ENCODE measurements at places on chromosomes 3 and 15. TPM values are rescaled to one million over a fixed set of nuclear protein-coding genes. Genes with fewer than 3 reads are reported as not detected.

Gene SPATA12
- total RNA-seq = 4.3 TPM

Gene GBE1
- 23.5 TPM for total RNA-seq

Gene RAB27A
- 13.7 TPM for total RNA-seq

Gene KNSTRN
- 66.9 TPM for total RNA-seq

Gene ITIH4
- total RNA-seq = 19.9 TPM

Gene CASR
- 1.2 TPM for total RNA-seq

Gene CFAP100
- 56.2 TPM for total RNA-seq

Gene C3orf49
- 0.93 TPM for total RNA-seq

Gene WDR82
- 85.7 TPM for total RNA-seq

Gene ARGFX
- 0.31 TPM for total RNA-seq

Gene PIK3CA
- total RNA-seq = 20.8 TPM

Gene PRSS50
- total RNA-seq = 6.2 TPM

GRCh38 chr3:140563206-140563760, 114.6 kb upstream of the TRIM42 start:
- DNase-seq = no peak

GRCh38 chr15:92677999-92678398, 22.4 kb upstream of the FAM174B start:
- peak; percentile 76 for DNase-seq

- DNase-seq = no peak
These were observed 61.0 kb downstream of the CHD2 start for GRCh38 chr15:92960996-92961681.

GRCh38 chr3:142886940-142887339, 1.9 kb downstream of the PCOLCE2 start:
- no peak for DNase-seq

DNA sequence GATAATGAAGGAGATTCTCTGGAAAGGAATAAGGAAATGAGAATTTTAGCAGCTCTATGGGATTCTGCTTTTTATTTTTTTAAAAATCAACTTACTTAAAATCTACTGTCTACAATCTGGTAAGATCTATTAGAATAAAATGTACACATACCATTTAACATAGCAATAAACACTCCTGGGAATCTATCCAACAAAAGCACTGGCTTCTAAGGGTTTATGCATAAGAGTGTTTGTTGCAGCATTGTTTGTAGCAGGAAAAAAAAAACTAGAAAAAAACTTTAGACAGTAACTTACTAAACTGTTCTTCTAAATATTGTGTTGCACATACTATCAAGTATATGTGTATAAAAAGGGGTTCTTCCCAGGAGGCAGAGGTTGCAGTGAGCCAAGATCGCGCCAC, 15.7 kb upstream of the RBP1 start:
- no peak for DNase-seq

- no peak for DNase-seq
These were observed 63.5 kb downstream of the SLC49A4 start for GRCh38 chr3:122858373-122858772.

- DNase-seq = no peak
These were observed 28.1 kb downstream of the CCRL2 start for GRCh38 chr3:46435081-46435726.

DNA sequence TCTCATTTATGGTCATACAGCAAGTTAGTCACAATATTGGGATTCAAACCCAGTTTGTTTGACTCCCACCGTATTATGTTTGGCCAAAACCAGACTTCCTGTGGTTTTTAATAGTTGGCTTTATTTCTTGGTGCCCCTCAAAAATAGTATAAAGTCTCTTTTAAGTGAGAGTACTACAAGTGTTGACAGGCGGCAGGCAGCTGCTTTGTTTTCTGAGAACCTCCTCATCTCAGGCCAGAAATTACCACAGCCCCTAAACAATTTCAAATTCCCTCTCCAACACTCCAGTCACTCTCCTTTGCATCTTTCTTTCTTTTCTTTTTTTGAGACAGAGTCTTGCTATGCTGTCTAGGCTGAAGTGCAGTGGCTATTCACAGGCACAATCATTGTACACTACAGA, 121.5 kb downstream of the POLR2M start:
- DNase-seq = no peak

GRCh38 chr15:25846377-25846776, 16.8 kb downstream of the ATP10A start:
- DNase-seq = no peak

DNA sequence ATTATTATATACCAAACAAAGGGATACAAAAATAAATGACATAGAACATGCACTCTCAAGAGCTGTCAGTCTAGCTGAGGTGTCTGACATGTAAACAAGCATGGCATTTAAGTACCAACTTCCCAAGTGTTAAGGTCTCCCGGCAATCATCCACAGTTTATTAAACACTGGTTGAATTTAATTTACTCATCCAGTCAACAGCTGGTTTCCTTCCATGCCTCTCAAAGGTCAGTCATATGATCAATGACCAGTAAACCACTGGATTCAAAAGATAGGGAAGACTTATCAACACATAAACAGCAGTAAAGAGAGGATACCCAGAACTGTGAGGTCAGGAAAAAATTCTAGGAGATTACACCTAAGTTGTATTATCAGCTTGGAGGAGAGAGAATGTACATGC, 80.4 kb downstream of the ADAM10 start:
- DNase-seq = no peak

DNA sequence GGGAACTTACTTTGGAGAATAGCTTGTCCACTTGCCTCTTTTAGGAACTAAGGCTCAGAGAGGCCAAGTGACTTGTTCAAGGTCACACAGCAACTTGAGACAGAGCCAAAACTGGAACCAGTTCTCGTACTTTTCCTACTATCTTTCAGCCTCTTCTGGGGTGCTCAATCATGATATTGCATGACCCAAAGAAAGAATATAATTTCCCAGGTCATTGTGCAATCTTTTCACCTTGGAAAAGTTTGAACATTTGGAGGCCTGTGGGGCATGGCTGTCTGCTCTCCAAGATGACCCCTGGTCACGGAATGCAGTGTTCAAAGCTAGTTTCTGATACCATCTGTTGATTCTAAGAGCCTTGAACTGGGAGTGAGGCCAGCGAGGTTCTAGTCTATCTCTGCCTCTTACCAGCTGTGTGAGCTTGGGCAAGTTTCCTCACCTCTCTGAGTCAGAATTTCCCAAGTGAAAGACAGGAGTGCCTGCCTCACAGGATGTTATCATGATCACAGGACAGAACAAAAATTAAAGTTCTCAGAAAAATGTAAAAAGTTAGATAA, 89.7 kb downstream of the BDH1 start:
- DNase-seq = no peak

GRCh38 chr3:194277786-194278130, 73.4 kb downstream of the CPN2 start:
- peak; percentile 74 for DNase-seq

DNA sequence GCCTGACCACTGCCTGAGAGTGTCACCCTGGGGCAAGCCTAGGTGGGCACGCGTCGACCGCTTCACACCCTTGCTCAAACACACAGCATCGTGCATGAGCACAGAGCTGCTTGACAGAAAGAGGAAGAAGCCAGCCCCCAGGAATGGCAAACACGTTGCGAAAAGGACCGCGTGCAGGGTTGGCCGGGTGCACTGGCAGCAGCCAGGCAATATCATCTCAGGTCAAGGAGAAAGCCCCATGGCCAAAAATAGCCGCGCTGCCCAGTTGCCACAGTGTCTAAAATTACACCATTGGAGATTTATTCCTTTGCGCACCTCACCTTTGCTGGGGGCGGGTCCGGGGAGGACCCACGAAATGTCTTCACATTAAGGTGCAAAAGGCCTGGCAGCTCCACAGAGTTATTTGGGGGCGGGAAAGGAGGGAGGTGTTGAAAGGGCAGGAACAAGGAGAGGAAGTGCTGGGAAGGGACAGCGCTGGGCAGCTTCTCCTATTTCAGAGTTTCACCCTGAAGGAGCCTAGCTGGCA, 44.7 kb upstream of the NR2F2 start:
- peak; percentile 38 for DNase-seq

DNA sequence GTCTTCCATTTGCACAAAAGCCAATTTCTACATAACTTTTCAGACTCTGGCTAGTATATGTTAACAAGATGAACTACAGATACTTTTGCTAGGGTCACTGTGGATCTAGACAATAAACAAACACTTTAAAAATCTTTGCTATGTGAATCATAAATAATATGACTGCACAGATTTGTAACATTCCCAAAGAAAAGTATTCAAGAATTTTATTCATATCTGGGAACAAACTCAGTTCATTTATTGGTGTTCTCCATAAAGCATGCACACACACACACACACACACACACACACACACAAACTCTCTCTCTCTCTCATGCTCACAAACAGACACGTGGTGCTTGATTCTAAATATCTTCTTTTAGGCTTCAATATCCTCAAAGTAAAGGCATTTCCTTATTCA, 18.8 kb upstream of the THRB start:
- no peak for DNase-seq

DNA sequence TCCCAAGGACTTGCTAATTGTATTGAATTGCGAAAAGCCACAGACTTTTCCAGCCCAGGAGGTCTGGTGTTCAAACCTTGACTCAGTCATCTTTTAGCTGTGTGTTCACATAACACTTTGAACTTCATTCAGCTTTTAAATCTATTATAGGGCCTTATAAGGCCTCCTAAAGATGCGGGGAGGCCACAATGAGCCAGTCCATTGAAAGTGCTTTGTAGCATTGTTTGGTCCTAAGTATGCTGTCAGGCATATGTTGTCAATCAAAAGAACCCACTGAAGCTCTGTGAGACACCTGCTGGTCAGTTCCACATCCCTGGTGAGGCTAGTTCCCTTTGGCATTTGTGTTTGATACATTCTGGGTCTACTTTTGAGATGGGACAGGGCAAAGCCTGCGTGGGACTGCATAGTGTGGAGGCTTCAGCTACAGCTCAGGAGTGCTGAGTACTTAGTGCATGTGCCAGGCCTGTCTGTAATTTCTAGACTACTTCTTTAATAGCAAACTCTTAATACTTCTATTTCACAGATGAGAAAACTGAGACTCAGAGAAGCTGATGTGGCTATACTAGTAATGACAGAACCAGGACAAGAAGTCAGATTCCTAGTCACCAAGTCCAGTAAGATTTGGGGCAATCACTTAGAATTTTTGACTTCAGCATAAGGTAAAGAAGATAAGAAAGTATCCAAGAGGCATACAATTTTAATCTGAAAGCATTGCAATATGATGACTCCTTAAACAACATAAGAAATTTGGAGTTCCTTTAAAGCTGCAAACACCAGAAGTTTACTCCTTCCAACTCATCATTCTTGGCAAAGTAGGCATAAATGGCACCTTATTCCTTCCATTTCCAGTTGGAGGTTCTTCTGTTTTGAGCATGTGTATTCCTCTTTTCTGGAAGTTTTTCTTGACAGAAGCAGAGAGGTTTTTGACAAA, 213.0 kb downstream of the PDCD6IP start:
- no peak for DNase-seq

- DNase-seq = no peak
These were observed 64.6 kb downstream of the ARNT2 start for GRCh38 chr15:80468796-80469195.

GRCh38 chr3:72224804-72225509, 440.0 kb upstream of the PROK2 start:
- DNase-seq = no peak

- no peak for DNase-seq
These were observed 160.1 kb downstream of the PDE8A start for GRCh38 chr15:85141726-85142125.

All from testis (tissue), 5 donors.